Frontal cortex (tissue), 4 donors: ENCODE measurements at places on chromosomes 6 and 20. TPM values are rescaled to one million over a fixed set of nuclear protein-coding genes. Genes with fewer than 3 reads are reported as not detected.

GRCh38 chr6:116286773-116287358 lies 7.1 kb upstream of the TSPYL1 start:
- DNase-seq, result no peak

DNA sequence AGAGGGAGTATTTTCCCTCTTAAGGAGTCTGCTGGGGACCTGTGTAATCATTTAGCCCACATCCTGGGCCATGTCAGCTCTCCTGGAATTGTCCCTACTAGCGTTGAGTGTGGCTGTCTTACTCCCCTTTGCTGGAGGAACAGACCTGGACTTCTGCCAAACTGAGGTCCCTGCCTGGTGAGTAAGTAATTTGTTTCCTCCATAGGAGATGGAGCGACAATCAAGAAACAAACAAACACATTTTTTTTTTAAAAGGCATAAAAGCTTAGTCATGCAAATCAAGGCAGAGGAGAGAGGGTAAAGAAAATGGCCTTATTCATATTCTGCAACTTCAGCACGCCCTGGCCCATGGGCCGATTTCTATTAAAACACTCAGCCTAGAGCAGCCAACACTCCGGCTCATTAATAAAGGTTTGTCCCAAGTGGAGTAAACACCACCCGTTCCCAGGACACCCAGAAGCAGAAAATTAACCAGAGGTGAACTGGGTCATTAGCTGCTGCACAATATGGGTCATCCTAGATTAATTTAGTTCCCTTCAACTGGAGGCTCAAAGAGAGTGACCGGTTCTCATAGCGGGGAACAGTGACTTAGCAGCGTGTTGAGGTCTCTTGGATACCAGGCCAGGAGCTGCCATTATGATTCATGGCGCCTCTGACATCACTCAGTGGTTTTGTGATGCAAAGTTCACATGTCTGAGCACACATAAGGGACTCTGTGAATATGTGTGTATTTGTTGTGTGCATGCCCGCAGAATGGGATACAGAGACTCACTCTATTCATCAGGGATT lies 165.0 kb upstream of the SULF2 start:
- DNase-seq, result peak; percentile 48

DNA sequence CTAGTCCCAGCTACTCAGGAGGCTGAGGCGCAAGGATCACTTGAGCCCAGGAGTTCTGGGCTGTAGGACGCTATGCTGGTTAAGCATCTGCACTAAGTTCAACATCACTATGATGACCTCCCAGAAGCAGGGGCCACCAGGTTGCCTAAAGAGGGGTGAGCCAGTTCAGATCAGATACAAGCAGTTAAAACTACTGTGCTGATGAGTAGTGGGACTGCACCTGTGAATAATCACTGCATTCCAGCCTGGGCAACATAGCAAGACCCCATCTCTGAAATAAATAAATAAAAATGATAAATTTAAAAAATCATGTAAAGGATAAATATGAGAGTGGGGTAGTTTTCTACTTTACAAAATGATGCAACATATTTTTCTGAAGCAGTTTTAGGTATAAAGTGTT lies 106.5 kb downstream of the TMEM170B start:
- no peak for DNase-seq

DNA sequence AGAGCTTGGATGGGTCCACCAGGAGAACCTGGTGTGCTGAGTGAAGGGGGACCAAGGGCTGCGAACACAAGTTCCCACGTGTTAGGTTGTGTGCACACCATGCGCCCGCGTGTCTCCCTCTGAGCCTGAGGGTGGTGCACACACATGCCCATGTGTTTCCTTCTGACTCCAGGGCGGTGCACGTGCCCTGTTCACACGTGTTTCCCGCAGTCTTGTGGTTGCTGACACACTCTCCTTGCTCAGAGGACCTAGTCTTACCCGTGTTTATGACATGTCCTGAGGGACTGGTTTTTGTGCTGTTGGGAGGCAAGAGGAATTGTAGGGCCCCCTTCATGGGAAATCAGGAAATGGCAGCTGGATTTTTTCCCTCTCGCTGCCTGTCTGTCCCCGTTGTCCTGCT lies 36.3 kb upstream of the PCMTD2 start:
- no peak for DNase-seq

GRCh38 chr6:38831865-38832264 lies 116.8 kb downstream of the DNAH8 start:
- DNase-seq, result no peak

- no peak for DNase-seq
Measured at GRCh38 chr6:70838907-70839285, 118.0 kb downstream of the B3GAT2 start.

DNA sequence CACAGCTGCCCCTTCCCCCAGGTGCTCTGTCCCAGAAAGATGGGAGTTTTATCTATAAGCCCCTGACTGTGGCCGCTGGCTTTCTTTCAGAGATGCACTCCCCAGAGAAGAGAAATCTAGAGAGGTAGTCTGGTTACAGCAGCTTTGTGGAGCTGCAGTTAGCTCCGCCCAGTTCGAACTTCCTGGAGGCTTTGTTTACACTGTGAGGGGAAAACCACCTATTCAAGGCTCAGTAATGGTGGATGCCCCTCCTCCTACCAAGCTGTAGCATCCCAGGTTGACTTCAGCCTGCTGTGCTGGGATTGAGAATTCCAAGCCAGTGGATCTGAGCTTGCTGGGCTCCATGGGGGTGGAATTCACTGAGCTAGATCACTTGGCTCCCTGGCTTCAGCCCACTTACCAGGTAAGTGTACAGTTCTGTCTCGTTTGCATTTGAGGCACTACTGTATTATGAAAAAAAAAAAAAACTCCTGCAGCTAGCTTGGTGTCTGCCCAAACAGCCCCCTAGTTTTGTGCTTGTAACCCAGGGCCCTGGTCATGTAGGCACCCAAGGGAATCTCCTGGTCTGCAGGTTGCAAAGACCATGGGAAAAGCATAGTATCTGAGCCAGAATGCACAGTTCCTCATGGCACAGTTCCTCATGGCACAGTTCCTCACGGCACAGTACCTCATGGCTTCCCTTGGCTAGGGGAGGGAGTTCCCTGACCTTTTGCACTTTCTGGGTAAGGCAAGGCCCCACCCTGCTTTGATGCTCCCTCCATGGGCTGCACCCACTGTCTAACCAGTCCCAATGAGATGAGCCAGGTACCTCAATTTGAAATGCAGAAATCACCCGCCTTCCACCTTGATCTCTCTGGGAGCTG lies 275.0 kb downstream of the CENPW start:
- DNase-seq, result no peak

DNA sequence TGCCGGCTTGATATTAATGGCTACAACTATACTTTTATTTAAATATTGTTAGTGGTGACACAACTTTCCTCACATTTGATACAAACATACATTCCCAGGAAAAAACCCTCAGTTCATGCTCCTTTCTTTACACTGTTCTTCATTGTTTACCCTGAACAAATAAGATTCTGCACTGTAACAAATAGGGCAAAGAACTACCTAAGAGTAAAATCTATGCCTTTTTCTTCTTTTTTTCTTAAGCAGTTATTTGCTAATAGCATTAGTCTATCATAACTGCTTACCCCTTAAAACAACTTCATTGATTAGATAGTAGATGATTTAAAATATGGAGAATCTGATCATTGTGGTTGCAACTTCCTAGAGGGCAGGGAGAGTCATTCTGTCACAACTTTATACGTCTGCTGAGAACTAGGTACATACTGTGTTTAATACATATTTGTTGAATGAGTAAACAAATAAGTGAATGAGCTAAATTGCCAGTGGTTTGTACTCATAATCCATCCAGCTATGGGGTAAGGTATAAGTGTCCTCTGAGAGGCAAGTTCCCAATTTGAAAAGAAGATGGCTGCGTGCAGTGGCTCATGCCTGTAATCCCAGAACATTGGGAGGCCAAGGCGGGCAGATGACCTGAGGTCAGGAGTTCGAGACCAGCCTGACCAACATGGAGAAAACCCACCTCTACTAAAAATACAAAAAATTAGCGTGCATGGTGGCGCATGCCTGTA lies 161.0 kb downstream of the CDK19 start:
- DNase-seq, result no peak

DNA sequence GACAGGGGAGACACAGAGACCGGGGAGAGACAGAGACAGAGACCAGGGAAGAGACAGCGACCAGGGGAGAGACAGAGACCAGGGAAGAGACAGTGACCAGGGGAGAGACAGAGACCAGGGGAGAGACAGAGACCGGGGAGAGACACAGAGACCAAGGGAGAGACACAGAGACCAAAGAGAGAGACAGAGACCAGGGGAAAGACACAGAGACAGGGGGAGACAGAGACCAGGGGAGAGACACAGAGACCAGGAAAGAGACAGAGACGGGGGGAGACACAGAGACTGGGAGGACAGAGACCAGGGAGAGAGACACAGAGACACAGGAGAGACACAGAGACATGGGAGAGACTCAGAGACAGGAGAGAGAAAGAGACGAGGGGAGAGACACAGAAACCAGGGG lies 43.9 kb downstream of the YTHDF1 start:
- DNase-seq, result no peak

GRCh38 chr20:58667975-58668374 lies 16.9 kb downstream of the STX16 start:
- no peak for DNase-seq

DNA sequence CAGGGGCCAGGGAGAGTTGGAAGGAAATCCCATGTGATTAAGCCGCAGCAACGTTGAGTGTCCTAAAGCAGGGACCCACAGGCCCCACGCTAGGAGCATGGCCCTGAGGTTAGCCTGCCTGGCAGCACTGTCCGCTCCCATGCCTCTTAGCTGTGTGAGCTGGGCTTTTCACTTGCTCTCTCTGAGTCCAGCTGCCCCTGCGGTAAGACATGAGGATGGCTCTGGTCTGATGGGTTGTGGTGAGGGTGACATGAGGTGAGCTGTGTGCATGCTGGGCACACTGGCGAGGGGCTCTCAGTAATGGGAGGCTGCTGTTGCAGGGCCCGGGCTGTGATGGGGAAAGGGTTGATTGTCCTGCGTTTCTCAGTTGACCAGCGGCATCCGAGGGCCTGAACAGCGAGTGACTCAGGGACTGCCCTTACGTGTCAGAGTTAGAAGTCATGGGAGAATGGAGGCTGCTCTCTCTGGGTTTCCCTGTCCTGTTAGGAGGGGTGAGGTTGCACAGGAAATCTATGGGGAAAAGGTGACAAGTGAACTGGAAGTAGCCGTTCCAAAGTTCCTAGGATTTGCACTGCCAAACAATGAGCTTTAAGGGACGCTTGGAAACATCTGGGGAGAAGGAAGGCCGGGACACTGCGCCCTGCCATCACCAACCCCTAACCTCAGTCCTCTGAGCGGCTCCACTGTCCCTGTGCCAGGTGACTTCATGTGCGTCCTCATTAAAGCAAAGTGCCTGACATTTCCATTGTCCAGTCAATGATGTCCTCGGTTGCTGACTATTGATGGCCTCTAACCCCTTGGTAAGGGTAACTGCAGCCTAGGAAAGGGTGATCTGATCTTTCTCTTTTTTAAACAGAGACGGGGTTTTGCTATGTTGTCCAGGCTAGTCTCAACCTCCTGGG lies 51.3 kb downstream of the ADNP start:
- DNase-seq, result no peak

DNA sequence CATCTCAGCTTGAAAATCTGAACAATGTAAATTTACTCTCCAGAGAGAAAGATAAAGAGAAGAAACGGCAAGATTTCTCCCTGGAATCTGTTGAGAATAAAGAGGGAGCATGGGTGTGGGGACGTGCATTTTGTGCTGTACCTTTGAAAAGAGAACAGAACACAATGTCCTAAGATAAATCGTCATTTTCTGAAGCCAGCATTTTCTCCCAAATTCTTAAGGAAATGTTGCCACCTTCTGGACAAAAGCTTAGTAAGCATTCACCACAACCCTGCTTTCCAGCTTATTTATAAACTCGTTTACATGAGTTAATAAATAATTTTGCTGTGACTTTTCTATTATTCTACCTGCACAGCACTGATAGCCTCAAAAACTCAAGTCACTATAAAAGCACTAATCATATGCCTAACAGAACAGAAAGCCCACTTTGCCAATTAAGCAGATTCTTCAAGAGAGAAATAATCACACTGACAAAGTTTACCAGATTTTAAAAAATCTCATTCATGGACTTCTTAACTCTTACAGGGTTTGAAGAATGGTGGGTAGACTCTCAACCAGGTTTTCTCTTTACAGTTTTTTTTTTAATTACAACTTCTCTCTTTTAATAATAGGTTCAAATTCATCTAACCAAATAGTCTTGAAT lies 155.8 kb downstream of the MBOAT1 start:
- DNase-seq, result peak; percentile 46

The THBD gene
- total RNA-seq, result 1.2 TPM

The POPDC3 gene
- total RNA-seq, result 5.3 TPM

The HLA-DRB5 gene
- 1.6 TPM for total RNA-seq

The GPR6 gene
- 7.3 TPM for total RNA-seq
